ENCODE measurements at places on chromosomes 3 and 15.
A peak's percentile ranks its signal among the peaks of the same experiment; 100 is the strongest.

DNA sequence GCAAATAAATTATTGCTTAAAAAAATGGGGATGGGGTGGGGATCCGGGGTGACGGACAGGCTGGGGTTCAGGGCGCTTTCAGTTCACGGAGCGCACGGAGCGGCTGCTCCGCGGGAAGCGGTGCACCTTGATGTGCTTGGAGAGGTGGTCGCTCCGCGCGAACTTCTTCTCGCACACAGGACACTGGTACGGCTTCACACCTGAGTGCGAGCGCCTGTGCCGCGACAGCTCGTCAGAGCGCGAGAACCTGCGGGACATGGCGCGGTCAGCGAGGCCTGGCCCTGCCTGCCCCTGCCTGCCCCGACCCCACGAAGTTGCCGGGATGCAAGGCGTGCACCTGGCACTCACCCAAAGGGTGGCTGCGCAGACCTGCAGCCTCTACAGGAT, 13.6 kb downstream of the KLF15 start:
- DNase-seq, result no peak

GRCh38 chr3:127669541-127670228, 3.1 kb upstream of the ABTB1 start:
- no peak for DNase-seq

GRCh38 chr15:91252322-91252721, 152.3 kb downstream of the SV2B start:
- DNase-seq, result no peak

GRCh38 chr3:153835540-153835939, 285.6 kb upstream of the ARHGEF26 start:
- DNase-seq, result no peak

DNA sequence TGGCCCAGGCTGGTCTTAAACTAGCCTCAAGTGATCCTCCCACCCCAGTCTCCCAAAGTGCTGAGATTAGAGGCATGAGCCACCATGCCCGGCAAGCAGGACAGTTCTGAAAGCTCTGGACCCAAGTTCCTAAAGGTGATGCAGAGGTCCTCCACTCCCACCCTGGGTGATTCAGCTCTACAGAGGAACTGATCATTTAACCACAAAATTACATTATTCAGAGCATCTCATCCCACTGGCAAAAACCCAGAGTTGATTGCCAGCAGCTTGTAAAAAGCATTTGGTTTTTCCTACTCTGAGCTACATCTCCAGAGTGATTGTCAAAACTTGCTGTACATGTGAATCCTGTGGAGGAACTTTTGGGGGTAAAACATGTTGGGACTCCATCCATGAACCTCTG, 60.2 kb downstream of the SLTM start:
- peak; percentile 13 for DNase-seq

DNA sequence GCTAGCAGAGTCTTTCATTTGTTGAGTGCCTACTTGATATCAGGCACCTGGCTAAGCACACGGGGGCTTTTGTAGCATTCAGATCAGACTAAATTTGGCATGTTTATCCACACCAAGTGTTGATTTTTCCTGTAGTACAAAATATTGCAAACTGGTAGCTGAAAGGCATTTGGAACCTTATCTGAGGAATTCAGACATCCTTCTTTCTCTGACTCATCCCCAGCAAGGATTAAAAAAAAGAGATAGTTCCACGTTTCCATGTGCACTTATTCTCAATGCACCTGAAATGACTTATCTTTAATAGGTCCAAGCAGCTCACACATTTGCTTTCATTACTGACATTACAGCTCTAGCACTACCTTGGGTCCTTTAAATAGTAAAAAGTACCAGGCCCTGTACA, 786.0 kb upstream of the GRM7 start:
- DNase-seq, result no peak

- DNase-seq, result no peak
Observed at GRCh38 chr3:76754247-76754646, 285.7 kb upstream of the ROBO2 start.

GRCh38 chr15:75198560-75199356, 2.9 kb upstream of the C15orf39 start:
- no peak for DNase-seq

DNA sequence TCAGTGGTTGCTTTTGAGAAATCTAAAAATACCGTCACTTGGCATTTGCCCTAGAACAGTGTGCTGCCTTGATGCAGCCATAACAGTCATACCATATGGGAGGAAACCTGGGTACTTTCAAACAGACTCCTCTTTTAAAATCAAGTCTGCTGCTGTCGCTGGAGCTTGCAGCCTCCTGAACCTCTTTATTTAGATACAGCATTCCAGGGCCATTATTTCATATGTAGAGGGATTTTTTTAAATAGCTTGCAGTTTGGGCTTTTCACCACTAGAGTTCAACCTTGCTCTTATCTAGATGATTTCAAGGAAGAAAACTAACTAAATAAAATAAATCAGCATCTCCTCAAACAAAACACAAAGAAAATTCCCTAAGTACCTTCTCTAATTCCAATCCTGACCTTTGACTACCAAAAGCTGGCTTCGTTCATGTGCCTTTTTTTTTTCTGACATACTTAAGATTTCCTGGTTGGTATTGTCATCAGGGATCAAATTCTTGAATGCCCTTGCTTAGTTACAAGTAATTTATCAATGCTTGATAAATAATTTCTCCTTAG, 111.6 kb downstream of the KBTBD8 start:
- DNase-seq, result peak; percentile 47

GRCh38 chr3:186986816-186987215, 56.5 kb downstream of the ST6GAL1 start:
- DNase-seq, result peak; percentile 17

DNA sequence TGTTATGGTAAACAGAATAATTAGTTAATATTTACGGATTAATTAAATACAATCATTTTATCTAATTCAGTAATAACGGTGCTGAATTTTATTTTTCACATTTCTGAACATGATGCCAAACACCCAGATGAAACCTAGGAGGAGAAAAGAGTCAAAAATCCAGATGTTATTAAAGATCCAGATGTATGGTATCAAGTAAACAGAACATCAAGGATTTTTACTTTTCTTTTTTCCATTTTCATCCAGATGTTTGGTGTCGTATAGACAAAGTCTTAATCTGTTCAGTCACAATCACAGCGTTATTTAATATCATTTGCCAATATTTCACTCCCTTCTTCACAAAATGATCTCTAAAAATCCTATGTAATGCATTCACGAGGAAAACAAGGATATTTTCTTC, 64.0 kb upstream of the NR2F2 start:
- DNase-seq, result no peak

GRCh38 chr15:101494251-101494796, 4.8 kb upstream of the PCSK6 start:
- no peak for DNase-seq

DNA sequence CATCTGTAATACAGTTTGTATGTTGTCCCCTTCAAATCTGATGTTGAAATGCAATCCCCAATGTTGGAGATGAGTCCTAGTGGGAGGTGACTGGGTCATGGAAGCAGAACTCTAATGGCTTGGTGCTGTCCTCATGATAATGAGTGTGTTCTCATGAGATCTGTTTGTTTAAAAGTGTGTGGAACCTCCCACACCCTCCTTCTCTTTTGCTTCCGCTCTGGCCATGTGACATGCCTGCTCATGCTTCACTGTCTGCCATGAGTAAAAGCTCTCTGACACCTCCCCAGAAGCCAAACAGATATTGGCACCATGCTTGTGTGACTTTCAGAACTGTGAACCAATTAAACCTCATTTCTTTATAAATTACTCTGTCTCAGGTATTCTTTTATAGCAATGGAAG, 794.0 kb upstream of the CFAP20DC start:
- DNase-seq, result no peak

GRCh38 chr3:41307065-41307464, 107.8 kb downstream of the CTNNB1 start:
- no peak for DNase-seq

DNA sequence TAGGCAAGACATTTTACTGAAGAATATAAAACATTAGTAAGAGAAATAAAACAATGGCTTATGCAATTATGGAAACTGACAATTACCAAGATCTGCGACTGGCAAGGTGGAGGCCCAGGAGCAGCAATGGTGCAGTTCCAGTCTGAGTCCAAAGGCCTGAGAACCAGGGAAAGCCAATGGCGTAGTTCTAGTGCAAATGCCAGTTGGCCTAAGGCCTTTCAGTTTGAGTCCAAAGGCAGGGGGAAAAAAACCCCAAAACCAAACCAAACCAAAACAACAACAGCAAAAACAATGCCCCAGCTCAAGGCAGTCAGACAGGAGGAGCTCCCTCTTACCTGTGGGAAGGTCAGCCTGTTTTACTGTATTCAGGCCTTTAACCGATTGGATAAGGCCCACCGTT, 72.6 kb downstream of the ST6GAL1 start:
- DNase-seq, result no peak

DNA sequence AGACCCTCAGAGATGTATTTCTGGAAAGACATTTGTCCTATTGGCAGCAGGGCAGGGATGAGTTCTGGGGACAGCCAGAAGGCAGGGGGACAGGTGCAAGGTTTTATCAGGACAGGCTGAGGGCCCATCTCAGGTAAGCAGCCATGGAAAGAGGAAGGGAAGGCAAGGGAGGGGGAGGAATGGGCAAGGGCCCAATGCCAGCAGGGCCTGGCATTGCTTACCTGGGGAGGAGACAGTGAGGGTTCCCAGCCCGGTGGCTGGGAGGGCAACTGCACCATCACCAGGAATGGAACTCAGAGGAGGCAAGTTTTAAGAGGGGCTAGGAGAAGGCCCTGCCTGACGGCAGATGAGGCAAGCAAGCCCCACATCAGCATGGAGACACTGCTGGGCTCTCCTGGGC, 3.1 kb downstream of the ARPIN start:
- DNase-seq, result no peak

DNA sequence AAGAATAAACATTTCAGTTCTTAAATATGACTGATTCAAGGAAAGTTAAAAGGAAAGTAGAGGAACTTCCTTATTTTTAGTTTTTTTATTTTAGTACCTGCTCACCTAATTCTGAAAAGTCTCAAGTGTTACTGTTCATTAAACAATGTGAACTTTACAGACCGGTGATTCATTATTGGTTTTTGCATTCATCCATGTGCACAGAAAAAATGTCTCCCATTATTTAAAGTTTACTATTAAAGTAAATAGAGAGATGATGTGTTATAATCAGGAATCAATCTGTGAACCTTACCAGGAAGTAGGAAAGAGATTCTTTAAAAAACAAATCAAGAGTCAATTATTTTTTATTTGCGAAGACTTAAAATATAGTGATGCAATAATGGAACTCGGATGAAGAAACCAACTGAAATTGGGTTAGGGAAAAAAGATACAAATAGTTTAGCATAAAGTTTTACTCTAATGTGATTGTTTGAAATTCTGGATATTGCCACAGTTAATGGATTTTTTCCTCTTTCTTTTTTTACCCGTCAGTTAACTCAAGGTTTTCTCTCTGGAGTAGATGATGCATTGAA, 119.4 kb upstream of the SAMMSON start:
- no peak for DNase-seq

DNA sequence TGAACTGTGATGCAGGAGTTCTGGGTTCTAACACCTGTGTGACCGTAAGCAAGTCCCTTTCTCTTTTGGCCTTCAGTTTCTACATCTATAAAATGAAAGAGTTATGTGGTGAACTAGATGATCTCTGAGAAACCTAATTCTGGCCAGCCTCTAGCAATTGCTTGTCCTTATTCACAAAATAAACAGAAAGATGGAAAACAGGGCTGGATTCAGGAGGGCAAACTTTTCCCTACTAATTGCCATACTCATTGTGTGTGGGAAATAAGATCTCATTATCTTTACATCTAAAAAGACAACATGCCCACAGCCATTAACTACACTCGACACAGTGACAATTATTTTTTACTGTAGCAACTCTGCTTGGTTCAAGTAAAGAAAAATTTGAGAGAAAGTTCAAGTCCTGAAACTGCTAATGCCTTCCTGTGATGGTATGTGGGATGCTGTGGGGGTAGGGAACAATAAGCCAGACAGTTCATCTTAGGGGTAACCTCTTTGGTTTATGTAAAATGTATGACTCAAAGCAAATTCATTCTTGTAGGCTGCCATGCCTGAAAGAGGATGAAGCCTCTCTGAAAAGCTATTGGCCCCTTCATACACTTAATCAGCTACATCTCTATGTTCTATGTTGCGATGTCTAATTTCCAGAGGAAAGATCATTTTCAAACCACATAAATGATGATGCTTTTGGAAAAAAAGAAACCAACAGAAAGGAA, 177.6 kb upstream of the BCL6 start:
- DNase-seq, result no peak

DNA sequence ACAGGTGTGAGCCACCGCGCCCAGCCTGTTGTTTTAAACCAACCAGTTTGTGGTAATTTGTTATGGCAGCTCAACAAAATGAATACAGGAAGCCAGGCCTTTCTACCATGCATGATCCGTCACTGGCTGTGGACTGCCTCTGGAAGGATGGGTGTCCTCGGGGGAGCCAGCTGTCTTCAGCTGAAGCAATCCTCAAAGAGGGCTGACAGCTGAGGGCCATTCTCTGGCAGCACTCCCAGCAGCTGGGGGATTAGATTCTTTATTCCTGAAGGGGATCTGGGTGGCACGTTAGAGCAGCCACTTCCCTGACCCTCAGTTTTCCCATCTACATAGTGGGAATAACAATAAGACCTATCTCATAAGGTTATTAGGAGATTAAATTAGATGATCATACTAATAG, 24.4 kb downstream of the POLR2M start:
- no peak for DNase-seq

DNA sequence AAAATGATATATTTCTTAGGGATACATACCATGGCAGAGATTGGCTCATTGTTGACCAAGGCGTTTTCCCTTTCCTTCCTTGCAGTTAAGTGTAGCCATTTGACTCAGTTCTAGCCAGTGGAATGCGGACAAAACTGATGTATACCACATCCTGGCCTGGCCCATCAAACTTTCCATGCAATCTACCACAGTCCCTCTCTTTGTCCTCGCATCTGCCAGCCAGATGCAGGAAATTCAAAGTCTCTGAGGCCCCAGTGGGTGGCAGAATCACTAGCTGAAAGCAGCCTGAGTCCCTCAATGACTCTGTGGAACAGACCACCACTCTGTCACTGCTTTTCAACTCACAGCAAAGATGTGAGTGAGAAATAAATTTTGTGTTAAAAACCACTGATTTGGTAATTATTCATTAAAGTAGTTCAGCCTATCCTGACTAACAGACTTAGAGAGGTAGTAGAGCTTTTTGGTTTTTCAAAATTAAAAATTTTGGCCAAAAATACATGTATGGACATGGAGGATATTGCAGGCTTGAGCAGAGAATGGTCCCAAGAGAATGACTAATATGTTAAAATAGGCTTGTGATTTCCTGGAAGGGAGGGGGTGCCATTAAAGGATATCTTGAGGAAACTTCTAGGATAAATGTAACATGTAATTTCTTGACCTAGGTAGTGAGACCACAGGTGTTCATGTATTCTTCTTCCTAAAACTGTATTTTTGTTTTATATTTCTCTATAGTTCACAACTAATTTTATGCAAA, 10.9 kb downstream of the LRRFIP2 start:
- DNase-seq, result no peak

DNA sequence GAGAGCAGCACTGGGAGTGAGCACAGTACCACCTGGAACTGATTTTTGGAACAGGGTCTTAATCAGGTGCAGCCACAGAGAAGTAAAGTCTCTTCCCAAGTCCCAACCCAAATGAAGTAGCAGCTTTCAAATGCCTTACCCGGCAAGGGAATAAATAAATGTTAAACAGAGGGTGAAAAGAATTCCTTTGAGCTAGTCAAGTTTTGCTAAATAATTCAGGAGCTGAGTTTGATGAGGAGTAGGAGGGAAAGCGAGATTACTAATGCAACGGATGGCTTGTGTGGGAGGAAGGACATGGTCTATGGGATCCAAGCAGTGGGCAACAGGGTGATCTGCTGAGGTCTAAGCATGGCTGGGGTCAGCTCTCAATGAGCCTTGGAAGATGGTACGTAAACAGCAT, 204.5 kb upstream of the ST8SIA2 start:
- DNase-seq, result no peak

- DNase-seq, result no peak
Observed at GRCh38 chr3:58079773-58080172, 71.6 kb downstream of the FLNB start.
